ENCODE measurements at places on chromosomes 5 and 9. TPM values are rescaled to one million over a fixed set of nuclear protein-coding genes. Genes with fewer than 3 reads are reported as not detected.

NDOR1 gene
- 21.6 TPM for total RNA-seq

ACOT12 gene
- not detected for total RNA-seq

RMRP gene
- 7.0 TPM for total RNA-seq

FCN2 gene
- not detected for total RNA-seq

ADGRV1 gene
- 0.69 TPM for total RNA-seq

IFNA2 gene
- not detected for total RNA-seq

PCDHGA12 gene
- not detected for total RNA-seq

MARVELD2 gene
- 2.0 TPM for total RNA-seq

FREM1 gene
- total RNA-seq, result not detected
